Activated T-cell treated with anti-CD3 and anti-CD28 coated beads for 4 hours (primary cell): ENCODE measurements at places on chromosomes 5 and 9.

- no peak for DNase-seq
These were observed 27.4 kb upstream of the TMC1 start for GRCh38 chr9:72494051-72494450.

DNA sequence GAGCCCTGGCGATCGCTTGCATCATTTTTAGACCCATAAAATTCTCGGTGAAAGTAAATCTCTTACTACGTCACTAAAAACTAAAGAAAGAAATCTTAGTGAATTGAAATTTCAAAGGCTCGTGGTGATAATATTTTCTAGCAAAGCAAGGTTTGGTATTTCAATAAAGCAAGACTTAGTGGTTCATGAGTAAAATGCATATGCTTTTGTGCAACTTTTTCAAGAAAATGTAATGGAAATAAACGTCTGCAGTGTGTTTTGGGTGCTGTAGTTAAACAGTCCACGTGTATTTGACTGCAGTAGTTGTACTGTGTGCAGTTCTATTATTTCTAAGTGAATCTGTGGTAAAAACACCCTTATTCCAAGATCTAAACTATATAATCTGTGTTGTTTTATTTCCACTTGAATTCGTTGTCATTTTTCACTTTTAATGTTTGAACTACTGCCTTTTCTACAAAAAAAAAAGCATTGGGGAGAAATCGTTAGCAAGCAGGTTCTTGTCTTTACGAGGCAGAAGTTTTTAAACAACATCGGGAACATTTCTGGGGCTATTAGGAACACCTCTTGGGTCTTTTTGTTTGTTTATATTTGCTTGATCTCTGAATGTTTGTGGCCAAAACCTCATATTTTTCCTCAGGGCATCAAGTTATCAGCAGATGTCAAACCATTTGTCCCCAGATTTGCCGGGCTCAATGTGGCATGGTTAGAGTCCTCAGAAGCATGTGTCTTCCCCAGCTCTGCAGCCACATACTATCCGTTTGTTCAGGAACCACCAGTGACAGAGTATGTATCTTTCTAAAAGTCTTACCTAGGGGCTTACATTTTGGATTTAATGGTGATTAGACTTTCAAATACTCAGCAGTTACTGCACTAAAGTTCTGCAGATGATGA, 960 bp downstream of the SECISBP2 start:
- no peak for DNase-seq

GRCh38 chr5:13350767-13351166, 593.7 kb downstream of the DNAH5 start:
- DNase-seq = no peak

DNA sequence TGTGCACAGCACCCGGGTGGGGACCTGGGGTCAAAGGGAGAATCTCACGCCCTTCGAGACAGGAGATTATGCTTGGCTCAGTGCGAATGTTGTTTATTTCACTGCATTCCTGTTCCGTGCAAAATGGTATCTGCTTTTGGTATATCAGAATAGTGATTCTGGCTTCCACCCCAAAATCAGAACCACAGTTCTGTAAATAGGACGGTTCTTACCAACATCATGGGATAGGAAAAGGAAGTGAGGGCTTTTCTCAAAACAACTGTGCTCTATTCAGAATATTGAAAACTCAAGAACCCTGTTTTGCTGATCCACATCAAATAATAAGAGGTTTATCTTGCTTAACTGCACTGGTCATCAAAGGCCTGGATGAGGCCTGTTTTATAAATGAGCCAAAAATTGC, 51.6 kb upstream of the FBXW11 start:
- no peak for DNase-seq

- DNase-seq = no peak
These were observed 43.1 kb downstream of the RALGPS1 start for GRCh38 chr9:126957687-126958053.

DNA sequence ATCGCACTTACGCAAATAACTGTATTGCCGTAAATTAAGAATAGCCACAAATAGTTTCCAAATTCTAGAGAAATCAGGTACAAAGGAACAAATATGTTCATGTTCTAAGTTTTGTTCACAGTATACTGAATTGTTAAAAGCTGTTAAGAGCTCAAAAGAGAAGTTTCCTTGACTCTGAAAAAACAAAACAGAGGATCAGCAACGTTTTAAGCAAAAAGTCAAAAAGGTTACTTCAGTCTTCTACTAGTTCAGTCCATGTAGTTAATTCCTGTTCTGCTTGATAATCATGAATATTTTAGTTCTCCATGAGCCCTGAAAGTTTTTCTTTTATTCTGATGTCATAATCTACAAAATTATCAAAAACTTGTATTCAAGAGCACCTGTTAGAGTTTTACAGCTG, 128.6 kb upstream of the MAST4 start:
- no peak for DNase-seq

DNA sequence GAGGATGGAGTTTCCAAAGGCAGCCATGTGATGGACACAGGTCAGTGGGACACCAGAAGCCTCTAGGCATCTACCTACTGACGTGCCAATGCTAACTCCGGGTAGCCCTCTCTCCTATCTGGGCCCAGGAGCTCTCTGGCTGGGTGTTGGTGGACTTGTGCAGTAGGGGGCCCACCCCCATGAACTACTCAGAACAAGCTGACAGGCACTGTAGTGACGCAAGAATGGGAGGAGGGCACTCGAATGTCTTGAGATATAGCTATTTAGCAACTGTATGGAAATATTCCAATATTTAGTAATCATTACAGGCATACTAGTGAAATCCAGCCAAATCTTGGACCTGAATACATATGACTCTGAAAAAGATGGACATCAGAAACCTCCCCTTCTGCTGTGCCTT, 5.7 kb upstream of the DOCK2 start:
- no peak for DNase-seq

- DNase-seq = no peak
These were observed 6.2 kb upstream of the LIFR start for GRCh38 chr5:38562444-38563210.

DNA sequence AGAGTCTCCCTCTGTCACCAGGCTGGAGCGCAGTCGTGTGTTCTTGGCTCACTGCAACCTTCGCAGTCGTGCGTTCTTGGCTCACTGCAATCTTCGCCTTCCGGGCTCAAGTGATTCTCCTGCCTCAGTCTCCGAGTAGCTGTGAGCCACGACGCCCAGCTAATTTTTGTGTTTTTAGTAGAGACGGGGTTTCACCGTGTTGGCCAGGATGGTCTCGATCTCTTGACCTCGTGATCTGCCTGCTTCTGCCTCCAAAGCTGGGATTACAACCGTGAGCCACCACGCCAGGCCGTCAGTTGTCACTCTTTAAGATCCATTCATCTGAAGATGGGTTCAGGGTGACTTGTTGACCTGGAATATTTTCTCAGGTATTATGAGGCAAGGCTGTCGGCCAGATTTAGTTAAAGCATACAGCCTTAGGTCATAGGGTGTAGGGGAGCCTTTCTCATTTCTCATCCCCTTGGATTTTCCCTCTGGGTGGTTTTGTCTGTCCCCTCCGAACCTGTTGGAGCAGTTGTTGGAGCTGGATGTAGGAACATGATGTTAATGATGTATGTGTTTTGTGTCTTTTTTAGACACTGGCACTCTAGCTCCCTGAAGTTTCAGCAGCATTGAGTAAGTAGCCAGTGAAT, 1.6 kb downstream of the SLC22A5 start:
- DNase-seq = no peak

DNA sequence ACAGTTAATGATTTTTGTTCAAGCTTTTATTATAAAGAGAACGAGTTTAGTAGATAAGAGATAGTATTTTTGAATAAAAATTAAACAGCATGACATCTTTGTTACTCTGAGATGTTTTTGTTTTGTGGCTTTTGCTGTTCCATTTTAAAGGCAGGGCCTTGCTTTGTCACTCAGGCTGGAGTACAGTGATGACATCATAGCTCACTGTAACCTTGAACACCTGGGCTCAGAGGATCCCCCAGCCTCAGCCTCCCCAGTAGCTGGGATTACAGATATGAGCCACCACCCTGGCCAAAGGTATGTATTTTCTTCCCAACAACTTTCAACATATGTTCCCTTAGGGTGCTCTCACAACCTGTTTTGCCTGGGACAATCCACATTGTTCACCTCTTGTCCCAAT, 730.9 kb upstream of the RGMB start:
- DNase-seq = no peak

DNA sequence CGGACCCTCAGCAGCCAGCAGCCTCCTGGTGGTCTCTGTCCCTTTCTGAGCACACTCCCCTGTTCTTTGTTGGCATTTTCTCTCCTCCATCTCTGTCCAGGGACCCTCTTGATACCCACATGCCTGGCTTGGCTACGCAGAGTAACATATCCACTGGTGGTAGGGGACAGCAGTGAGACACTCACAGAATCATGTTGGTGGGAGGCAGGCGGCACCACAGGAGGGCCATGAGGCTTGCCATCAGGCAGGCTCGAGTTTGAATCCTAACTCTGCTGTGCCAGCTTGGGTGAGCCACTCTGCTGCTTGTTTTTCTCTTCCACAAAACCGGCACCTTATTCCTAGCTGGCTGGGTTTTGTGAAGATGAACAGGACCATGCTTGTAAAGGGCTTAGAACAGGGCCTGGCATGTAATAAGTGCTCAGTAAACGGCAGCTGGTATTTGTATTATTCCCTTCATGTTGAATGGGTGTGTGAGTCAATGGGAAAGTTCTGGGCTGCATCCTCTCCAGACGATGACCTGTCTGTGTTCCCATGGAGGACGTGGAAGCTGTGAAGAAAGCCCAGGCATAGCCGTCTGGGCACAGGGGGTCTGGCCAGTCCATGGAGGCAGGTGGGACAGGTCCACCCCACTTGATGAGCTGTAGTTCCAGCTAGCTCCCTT, 2.3 kb downstream of the COL27A1 start:
- DNase-seq = no peak

DNA sequence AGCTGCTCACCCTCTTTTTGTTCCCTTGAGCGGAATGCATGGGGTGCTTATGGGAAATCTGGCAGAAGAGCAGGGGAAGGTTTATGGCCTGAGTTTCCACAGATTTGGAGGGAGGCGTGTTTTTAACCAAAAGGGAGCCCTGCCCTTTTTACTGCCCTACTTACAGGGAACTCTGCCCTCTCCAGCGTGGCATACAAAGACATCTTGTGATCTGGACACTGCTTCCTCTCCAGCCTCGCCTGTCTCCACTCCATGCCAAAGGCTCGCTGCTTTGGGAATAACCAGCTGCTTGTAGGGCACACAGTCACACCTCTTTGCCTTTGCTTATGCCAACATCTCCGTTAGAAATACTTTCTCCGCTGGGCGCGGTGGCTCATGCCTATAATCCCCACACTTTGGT, 314.2 kb downstream of the ARHGAP26 start:
- DNase-seq = no peak

- no peak for DNase-seq
These were observed 1584.4 kb downstream of the EFNA5 start for GRCh38 chr5:106086352-106086751.

GRCh38 chr5:179880066-179880650, 21.5 kb upstream of the MRNIP start:
- DNase-seq = no peak

- no peak for DNase-seq
These were observed 3.3 kb downstream of the ABLIM3 start for GRCh38 chr5:149144637-149145036.

- DNase-seq = no peak
These were observed 64.7 kb downstream of the RGS7BP start for GRCh38 chr5:64570395-64570996.

- no peak for DNase-seq
These were observed 78.3 kb downstream of the COL27A1 start for GRCh38 chr9:114233491-114234185.

- DNase-seq = no peak
These were observed 438.6 kb downstream of the AGTPBP1 start for GRCh38 chr9:85302938-85303756.
